ENCODE measurements at places on chromosomes 6 and 20.

- no peak for DNase-seq
Measured at GRCh38 chr6:87846434-87846833, 144.4 kb upstream of the AKIRIN2 start.

- no peak for DNase-seq
Measured at GRCh38 chr6:169862043-169862891, 110.8 kb downstream of the ERMARD start.

GRCh38 chr6:90241229-90241880 lies 55.3 kb downstream of the BACH2 start:
- DNase-seq: no peak

DNA sequence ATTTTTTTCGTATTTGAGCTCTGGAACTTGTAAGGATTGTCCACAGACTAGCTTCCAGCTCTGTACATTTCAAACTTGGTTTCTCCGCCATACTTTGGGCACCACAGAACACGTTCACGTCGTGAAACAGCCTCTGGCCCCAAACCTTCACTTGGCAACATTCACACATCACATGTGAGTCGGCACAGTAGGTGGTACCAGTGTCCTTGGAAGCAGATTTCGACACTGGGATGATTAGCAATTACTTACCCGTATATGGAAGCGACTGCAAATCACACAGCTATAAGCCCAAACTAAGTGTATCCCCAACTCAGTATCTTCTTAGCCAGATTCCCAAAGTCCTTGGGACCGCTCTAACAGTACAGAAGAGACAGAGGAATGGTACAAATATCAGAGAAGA lies 60.2 kb downstream of the MAFB start:
- peak; percentile 31 for DNase-seq

Data from fibroblast of skin of scalp (primary cell).